ENCODE measurements at places on chromosomes 13 and 19.

- DNase-seq = no peak
Measured at GRCh38 chr19:55382522-55383054, 1.5 kb downstream of the TMEM238 start.

GRCh38 chr19:7674010-7675005 is 2.6 kb upstream of the MCEMP1 start:
- DNase-seq = peak; percentile 64

DNA sequence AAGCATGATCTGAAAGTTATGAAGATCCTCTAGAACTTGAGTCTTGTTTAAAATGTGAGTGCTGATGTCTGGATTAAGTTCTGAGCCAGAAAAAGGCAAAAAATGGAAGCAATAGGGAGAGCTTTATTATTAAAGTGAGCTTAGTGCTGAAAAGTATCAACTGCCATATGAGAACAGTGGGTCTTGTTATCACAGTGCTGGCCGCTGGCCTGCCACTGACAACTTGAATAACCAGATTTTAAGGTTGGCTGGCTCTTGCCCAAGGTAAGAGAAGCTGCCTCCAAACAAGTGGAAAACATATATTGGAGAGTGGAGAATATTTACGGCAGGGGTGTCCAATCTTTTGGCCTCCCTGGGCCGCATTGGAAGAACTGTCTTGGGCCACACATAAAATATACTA is 33.9 kb downstream of the NUFIP1 start:
- no peak for DNase-seq

GRCh38 chr13:48838193-48838973 is 137.3 kb upstream of the FNDC3A start:
- no peak for DNase-seq

- DNase-seq = no peak
Measured at GRCh38 chr13:93628136-93628797, 401.7 kb downstream of the GPC6 start.

- no peak for DNase-seq
Measured at GRCh38 chr19:13138171-13138915, 11.8 kb downstream of the STX10 start.

- no peak for DNase-seq
Measured at GRCh38 chr13:111393221-111393790, 72.9 kb downstream of the TEX29 start.

DNA sequence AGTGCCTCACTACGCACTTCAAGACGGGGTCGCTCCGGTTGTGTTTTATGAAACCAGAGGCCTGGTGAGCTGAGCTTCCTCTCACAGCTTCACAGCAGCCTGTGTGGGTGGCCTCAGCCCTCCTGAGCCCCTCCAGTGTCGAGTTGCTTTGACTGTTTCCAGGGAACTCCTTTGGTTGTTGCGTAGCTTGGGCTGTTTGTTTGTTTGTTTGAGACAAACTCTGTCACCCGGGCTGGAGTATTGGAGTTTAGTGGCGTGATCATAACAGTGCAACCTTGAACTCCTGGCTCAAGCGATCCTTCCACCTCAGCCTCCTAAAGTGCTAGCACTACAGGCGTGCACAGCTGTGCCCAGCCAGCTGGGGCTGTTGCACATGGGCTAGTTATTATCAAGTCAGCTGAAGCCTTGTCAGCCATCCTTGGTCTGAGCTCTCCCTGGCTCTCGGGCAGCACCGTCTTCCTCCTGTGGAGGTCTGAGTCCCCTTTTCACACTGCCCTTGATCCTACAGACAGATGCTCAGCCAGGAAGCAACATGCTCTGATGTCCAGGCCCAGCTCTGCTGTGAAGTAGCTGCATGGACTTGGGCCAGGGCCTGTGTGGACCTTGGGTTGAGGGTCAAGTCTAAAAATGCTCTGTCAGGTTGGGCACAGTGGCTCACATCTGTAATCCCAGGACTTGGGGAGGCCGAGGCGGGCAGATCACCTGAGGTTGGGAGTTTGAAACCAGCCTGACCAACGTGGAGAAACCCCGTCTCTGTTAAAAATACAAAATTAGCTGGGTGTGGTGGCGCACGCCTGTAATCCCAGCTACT is 10.2 kb downstream of the DOT1L start:
- DNase-seq = no peak

GRCh38 chr13:36673352-36673751 is 468 bp upstream of the SERTM1 start:
- peak; percentile 16 for DNase-seq

- DNase-seq = no peak
Measured at GRCh38 chr19:54172471-54173358, at the start of gene TMC4. Gene TMC4, minus strand, starts transcription at chr19:54173160. Its CDS starts 43 bp downstream, at chr19:54173117.

GRCh38 chr13:97438856-97439595 is 5.1 kb downstream of the RAP2A start:
- DNase-seq = no peak

GRCh38 chr19:48746738-48747575 is at the start of gene IZUMO1:
Gene IZUMO1, minus strand, starts transcription at chr19:48746909. Its CDS starts 1,050 bp downstream, at chr19:48745859.
- DNase-seq = peak; percentile 92

DNA sequence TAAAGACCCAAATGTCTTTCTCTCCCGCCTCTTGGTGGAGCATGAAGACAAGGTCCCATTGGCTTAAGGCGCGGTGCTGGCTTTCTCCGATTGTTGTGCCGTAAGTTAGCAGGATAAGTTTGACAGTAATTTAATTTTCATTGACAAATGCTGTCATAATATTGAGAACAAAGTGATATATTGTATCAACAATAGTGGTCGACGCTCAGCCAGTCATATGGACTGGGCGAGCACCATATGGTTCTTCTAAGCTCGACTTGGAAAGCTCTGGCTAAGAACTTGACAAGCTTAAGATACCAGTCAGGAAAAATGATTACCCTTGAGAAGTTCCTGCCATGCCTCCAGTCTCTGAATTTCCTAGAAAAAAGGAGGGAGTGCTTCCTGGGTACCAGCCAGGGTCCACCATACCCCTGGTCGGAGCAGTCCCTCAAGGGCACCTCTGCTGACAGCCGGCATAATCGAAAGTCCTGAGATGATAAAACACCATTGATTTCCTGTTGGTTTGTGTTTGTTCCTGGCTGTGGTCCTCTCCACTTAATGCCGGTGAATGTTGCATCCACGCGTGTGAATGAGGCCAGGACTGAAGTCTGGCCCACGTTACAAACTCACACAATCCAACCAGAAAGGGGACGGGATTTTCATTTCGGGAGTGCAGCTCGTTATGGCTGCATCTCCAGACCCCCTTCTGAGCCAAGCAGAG is 262.1 kb downstream of the ZNF536 start:
- DNase-seq = no peak

DNA sequence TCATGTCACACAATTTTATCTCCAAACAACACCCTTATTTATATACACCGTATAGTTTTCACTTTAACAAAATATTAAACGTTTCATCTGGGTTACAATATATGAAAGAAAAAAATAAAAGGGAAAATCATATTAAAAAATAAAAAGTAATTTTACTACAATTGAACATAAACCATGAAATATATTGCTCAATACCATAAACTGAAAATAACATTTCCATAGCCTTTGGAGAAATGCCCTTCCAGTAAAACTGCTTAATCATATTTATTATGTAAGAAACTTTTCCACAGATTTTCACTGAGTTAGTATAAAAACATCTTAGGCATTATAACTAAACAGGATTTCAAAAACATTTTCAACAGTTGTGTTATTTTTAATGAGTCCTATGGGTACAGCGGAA is 1.5 kb upstream of the ZNF347 start:
- DNase-seq = no peak
